COLO829 (cell line): ENCODE measurements at places on chromosomes 6 and 20.

DNA sequence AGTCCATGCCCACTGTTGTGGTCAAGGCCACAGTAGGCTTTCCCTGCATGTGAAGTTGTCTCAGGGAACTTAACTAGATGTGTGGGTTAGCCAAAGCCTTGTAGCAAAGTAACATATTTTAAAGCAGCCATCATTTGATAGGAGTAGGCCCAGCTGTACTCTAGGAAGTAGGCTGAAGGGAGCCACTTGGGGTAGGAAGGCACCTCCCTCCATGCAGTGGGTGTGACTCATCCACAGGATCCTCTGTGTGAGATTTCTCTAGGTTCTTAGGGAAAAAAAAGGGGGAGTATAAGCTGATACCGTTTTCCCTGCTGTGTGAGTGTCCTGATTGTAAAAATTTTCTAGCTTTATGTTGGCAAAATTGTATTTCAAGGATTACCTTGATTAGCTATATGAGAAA lies 44.7 kb downstream of the VAPB start:
- peak; percentile 20 for DNase-seq

- DNase-seq = no peak
Observed at GRCh38 chr6:107228754-107229153, 113.4 kb upstream of the BEND3 start.

GRCh38 chr6:127119102-127120022 lies 891 bp downstream of the RSPO3 start:
- DNase-seq = no peak

DNA sequence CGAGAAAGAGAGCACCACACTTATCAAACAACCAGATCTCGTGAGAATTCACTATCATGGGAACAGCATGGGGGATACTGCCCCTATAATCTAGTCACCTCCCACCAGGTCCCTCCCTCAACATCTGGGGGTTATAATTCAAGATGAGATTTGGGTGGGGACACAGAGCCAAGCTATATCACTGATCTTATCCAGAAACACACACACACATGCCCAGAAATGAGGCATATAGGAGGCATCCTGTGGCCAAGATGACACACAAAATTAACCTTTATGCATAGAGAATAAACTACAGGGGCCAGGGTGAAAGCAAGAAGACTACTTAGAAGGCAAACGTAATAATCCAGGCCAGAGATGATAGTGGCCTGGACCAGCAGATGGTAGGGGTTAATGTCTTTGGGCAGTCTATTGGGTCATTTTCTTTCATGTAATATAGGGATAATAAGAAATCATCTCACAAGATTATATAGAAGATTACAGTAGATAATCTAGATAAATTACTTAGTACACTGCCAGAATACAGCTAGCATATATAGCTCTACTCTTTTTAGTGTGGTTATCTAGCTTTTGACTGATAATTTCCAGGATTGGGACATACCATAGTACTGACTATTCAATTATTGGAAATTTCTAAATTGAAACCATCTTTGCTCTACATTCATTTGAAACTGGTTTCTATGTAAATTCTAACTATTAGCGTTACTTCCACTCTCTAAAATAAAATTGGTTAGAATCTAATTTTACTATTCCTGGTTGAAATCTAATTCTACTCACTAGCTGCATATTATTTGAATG lies 20.0 kb downstream of the RNF144B start:
- no peak for DNase-seq

- no peak for DNase-seq
Observed at GRCh38 chr6:1558388-1558787, 51.3 kb upstream of the FOXC1 start.
